ENCODE measurements at places on chromosomes 2 and 18.

DNA sequence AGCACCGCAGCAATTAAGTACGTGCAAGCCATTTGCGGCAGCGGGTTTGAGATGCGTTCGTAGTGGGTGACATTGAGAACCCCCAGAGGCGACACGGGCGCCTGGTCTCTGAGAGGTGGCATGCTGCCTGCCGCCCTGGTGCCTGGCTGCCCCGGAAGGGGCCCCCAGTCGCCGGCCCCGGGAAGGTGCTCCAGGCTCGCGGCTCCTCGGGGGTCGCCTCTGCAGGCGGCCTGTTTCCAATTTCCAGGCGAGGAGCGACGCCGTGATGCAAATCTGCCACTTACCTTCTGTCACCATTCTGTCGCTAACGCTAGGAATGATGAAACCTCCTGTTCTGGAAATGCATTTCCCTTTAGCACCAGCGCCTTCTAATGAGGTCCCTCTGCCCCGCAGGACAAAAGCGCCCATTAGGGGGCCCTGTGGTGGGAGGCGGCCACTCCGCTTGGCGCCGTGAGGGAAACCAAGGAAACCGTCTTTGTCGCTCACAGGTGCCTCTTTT lies 13.0 kb downstream of the KIF5C start:
- DNase-seq = no peak

- no peak for DNase-seq
These were observed 163.7 kb upstream of the APCDD1 start for GRCh38 chr18:10290638-10291235.

DNA sequence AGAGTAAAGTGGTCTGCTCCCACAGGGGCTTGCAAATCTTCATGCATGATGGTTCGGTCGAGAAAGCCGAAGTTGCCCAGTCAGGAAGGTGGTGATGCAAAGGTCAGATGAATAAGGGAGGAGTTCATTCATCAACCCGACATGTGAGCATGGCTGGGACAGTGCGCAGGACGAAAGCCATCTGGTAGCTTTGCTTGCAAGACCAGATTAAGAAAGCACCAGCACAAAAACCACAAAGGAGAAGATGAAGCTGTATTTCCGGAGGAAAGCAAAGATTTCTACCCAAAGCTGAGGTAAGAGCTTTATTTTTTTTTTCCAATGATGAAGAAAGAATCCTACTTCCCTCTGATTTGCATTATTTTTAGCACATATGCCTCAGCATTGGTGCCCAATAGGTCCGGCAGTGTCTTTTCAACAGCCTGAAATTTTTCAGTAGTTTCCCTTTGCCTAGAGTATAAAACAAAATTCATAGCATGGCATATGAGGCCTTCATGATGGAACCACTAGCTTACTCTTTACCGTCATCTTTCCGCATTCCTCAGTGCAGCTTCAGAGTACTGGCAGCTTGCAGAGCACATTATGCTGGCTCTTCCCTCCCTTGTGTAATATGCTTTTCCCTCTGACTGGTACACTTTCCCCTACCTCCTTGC lies 112.0 kb upstream of the THOC1 start:
- DNase-seq = no peak

DNA sequence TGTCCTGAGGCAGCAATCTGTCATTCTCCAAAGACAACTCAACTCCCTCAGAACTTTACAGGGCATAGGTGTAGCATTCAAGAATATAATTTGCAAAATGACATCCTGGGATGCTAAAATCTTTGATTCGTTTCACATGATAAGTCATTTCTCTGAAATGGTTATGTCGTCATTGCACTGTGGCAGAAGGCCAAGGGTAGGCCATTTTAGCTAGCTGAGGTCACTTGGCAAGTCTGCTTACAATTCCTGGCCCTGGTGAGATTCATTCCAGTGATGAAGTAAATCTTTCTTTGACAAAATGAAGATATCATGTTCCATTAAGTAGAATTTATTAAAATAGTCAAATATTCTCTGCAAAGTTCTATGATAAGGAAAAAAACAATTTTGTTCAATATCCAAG lies 1410.3 kb upstream of the LRRTM1 start:
- DNase-seq = no peak

DNA sequence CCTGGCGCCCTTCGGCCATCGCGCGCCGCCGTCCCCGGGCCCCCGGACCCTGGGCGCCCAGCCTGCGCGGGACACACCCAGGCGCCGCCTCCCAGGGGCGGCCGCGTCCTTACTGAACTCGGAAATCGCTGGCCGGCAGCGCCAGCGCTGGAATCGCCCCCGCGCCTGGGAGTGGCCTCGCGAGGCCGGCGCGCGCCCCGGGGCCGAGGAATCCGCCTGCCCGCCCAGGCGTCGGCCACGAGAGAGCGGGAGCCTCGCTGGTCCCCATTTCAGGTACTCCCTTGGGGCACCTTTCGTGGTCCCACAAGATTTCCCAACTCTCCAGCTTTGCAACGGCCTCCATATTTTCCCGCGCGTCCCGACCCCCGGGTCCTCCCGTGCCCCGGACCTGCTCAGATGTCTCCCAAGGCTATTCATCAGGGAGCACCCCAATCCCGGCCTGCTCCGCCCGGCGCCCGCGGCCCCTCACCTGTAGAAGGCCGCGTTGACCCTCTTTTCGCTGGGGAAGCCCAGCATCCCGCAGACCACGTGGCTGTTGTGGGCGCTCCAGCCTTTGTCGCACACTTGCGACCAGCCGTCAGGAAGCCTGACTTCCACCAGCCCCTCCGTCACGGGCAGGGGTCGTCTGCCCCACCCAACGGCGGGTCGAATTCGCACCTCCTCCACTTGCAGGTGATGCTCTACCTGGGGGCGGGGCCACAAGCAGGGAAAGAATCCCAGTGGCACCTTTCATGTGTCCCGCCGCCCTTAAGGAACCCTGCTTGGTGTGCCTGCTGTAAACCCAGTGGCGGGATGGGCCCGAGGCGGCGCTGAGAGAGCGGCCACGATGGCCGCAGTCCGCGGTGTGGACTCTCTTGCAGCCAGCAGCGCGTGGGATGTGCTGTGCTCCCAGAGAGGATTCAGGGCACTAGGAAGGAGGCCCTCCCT lies 4.6 kb downstream of the LOXL3 start:
- DNase-seq = peak; percentile 74
